ENCODE measurements at places on chromosomes 12 and 14. TPM values are rescaled to one million over a fixed set of nuclear protein-coding genes. Genes with fewer than 3 reads are reported as not detected.

DNA sequence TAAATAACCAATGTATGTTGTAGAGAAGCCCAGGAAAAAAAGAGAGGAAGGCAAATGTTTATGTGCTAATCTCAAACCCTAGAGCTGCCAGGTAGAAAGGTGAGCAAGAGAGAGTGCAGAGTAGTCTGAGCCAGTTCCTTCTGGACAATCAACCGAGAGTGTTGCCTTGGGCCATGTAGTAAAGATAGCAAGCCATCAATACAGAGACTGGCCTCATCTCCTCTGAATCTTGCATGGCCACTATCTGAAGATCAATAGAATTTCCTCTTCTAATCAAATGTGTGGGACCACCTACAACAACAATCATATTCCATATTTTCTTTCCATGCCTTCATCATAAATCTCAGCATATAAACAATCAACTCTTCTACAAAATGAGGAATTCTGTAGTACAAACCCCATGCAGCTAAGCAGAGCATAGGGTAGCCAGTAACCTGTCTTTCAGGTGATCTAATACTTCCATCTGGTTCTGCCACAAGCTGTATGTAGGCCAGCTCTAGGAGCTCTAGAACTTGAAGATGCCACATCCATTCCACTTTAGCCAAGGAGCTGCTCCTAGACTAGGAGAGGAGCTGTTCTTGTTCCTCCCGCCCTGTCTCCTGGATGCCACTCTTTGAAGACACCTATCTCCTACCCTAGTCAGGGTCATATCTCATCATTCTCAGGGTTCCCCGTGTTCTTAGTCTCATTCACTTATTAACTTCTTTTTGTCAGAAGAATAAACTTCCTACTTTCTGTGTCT, 75.8 kb upstream of the SLC38A4 start:
- no peak for DNase-seq

DNA sequence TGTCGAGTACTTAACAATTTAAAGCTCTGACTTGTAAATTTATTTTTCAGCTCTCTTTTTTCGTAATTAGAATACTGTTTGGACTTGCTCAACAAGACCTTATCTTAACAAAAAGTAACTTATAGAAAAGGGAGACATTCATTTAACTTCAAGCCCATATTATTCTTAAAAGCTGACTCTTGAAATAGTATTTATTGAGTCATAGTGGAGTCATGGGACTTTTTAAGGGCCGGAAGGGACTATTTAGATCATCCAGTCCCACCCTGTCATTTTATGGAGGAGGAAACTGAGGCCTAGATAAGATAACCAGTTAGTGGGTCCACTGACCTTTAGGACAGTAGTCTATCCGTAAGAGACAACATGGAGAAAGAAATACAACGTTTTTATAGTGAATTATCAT, 1.5 kb downstream of the RAP1B start:
- DNase-seq = peak; percentile 34

DNA sequence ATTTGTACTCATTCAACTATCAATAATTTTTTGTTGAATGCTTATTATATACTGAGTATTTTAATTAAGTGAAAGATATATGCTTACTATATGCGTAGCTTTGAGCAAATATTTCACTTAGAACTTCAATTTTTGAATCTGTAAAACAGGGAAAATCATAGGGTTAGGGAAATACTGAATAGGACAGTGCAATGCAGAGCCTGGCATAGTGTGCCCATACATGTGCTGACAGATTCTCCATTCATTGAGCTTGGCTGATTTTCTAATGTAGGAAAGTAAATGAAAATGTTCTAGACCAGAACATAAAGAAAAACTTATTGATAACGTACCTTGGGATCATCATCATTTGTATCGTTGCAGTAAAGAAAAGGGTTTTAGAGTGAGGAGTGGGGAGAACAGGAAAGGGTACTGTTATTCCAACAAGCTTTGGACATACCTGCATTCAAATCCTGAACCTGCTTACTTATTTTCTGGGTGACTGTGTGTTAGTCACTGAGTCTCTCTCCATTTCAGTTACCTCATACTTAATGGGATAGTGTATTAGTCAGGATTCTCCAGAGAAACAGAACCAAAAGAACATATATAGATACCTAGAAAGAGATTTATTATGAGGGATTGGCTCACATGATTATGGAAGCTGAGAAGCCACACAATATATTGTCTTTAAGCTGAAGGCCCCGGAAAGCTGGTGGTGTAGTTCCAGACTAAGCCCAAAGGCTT, 436.4 kb downstream of the ADAMTS20 start:
- DNase-seq = no peak

DNA sequence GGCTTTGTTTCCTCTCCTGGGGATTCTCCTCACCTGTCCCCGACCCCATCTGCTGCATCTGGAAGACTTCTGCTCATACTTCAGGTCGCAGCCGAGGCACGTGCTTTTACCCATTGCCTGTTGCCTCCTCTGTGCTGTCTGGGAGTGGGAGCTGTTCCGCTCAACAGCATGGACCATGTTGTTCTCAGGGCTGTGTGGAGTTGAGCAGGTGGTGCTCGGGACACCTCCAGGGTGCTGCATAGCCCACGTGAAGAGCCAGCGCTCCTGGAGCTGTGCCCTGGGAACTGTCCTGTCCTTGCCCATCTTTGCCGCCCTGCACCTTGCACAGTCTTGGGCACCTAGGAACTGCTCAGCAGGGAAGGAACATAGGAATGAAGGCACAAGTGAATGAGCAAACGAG, 62.4 kb downstream of the IQSEC3 start:
- no peak for DNase-seq

GRCh38 chr12:1644534-1645438, 15.8 kb downstream of the WNT5B start:
- no peak for DNase-seq

DNA sequence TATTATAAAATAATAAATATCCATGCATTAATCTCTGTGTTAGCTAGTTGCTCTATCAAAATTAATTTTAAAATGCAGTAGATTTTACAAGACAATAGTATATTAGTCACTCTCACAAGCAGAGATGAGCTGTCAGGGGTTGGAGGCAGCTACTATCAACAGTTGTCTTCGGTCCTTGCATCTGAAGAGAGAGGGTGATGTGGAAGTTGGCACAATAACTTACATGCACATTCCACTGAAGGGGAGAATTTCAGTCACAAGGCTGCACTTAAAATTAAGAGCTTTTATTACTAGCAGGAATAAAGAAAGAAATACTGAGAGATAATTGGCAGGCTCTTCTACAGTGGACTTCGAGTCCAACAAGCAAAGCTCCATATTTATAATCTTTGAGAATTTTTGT, 166.9 kb upstream of the DCN start:
- no peak for DNase-seq

DNA sequence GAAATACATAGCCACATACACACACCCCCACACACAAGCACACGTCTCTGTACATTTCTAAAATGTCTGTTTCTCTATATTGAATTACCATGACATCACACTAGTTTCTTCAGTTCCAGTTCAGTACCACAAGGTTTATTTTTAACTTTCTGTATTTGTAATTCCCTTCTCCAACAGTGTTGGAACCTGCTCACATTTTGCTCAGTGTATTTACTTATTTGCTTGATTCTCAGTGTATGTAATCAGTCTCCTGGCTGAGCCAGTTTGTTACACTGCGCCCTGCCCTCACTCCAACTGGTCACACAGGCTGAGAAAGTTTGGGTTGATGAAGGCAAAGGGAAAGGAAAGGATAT, 67.1 kb downstream of the MON2 start:
- DNase-seq = no peak

DNA sequence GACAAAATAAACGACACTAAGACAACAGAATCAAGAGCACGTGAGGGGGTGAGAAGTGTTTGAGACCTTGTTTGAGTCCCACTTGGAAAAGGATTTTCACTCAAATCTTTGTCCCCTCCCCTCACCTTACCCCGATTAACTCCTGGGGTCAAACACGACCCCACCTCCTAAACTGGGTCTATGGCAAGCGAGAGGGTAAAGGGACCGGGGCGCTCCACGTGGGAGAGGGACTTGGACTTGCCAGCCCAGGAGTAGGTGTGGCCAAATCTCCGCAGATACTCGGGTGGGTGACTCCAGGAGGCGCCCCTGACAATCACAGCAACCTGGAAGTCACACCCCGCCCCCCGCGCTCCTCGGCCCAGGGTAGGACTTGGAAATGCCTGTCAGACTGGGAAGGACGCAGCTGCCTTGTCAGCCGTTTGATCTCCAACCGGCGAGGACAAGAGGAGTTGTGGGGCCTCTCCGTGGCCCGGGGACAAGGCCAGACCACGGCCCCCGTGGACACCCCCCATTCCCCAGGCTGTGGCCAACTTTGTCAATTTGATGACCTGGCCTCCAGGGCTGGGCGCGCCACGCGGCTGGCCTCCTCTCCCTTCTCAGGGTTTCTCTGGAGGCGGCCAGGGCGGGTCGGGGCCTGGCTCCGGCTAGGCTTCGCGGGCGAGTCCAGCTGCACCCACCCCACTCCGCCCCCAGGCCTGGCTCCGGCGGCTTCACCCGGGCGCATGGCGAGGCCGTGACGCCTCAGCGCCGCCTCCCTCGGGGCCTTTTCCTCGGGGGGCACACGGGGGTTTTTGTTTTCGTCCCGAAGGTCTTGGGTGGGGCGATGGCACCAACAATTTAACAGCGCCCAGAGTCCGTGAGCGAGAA, 1.1 kb upstream of the BCL11B start:
- DNase-seq = no peak

- peak; percentile 37 for DNase-seq
These were observed 27.8 kb upstream of the PNMA1 start for GRCh38 chr14:73741876-73742519.

DNA sequence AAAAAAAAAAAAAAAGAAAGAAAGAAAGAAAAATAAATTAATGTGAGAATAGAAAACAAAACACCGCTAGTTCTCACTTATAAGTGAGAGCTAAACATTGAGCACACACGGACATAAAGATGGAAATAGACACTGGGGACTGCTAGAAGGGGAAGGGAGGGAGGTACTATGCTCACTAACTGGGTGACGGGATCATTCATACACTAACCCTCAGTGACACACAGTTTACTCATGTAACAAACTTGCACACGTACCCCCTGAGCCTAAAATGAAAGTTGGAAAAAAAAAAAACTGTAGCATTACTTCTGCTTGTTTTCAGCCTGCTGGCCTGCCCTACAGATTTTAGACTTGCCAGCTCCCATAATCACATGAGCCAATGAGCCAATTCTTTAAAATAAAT, 10.5 kb upstream of the PRMT5 start:
- peak; percentile 56 for DNase-seq

DNA sequence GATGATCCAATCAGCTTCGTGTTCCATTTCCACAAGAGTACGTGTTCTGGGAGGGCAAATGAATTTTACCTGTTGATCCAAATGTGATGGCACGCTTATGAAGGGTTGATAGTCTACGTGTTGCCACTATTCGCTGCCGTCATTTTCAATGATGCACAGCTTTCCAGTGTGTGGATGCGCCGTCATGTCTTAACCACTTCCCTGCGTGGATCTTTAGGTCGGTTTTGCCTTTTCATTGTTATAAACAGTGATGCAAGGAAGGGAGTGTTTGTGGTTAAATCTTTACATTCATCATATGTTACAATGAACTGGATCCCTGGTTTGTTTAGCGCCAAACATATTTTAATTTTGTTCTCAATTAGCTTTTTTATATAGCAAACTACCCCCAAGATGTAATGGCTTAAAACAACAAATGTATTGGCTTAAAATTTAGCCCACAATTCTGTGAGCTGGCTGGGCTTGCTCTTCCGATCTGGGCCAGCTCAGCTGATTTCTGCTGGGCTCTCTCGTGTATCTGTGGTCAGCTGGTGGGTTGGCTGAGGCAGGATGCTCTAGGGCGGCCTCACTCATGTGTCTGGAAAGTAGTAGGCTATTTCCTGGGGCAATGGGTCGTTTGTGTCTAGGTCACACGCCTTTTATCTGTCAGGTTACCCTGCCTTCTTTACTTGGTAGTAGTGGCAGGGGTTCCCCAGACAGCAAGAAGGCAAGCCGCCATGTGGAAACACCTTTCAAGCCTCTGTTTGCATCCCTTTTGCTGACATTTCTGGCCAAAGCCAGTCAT, 176.7 kb downstream of the CRADD start:
- no peak for DNase-seq

Gene MYF5
- not detected for total RNA-seq

Gene PAPLN
- 1.9 TPM for total RNA-seq

Gene MDGA2
- 4.2 TPM for total RNA-seq

Gene SLC7A8
- 0.50 TPM for total RNA-seq

Gene ANKRD33
- not detected for total RNA-seq

Gene KRT72
- total RNA-seq = not detected

All from HT1080 (cell line).